ENCODE measurements at places on chromosomes 6 and 20.

DNA sequence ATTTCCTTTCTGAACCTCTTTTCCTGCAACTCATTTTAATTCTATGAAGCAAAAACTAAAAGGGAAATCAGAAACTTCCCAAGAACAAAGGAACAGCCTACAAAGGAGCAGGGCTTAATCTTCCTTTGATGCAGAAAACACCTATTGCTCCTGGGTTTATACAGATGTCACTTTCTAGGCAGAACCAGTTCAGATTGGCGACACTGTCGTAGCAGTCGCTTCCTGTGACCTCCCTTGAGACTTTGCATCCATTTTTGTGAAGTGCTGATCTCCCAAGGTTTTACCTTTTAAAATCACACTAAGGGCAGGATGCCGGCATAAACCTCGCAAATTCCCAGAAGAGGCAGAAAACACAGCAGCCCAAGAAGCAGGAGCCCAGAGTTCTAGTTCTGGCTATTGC is 40.1 kb downstream of the JAG1 start:
- DNase-seq = no peak

GRCh38 chr6:152821525-152821924 is 70.9 kb downstream of the VIP start:
- DNase-seq = no peak

DNA sequence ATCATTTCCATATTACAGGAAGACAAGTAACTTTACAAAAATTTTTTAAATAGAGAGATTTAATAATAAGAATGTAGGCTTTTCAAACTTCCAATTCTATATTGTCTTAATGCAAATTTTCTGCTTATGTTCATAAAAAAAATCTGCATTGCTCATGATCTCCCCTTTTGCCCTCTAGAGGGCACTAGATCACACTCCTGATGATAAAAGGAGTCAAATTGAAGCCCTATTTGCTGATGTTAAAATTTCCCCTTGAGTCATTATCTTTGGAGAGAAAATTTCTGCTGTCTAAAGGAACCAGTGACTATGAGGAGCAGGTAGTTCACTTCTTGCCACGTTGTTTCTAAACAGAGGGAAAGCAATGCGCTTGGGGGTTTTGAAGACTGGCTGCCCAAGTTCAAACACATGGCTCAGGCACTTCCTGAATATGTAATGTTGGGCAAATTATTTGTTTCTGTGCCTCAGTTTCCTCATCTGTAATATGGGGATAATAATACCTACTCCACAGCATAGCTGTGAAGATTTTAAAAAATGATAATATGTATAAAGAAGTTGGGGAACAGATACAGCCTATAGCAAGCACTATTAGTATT is 874.2 kb downstream of the TFAP2A start:
- DNase-seq = no peak

DNA sequence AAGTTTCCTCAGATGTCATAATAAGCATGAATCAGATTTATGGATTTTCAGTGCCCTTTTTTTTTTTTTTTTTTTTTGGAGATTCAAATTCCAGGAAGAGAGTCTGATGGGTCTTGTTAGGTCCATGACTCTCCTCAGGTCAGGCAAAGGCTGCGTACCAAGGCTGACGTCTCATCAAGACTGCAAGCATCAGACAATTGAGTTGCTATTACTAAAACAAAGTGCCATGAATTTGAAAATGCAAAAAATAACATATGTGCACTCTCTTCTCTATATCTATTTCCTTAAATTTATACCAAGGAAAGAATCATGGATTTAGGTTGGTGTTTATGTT is 134.7 kb downstream of the FAM83B start:
- DNase-seq = no peak

DNA sequence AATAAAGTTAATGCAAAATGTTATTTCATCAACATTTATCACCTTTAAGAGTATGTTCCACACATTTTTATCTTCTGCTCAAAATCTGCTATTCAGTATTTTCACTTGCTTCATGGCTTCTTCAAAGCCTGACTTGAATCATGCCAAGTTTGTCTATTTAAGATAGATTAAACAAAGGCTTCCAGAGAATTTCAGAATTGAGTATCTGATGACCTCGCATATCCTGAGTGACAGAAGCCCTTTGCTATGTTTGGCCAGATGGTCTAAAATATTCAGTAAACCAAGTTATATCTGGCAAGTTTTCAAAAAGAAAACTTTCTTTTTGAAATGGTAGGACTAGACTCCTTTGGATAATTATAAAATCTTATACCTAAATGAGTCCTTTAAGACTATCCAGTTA is 348.9 kb upstream of the KCNQ5 start:
- no peak for DNase-seq

DNA sequence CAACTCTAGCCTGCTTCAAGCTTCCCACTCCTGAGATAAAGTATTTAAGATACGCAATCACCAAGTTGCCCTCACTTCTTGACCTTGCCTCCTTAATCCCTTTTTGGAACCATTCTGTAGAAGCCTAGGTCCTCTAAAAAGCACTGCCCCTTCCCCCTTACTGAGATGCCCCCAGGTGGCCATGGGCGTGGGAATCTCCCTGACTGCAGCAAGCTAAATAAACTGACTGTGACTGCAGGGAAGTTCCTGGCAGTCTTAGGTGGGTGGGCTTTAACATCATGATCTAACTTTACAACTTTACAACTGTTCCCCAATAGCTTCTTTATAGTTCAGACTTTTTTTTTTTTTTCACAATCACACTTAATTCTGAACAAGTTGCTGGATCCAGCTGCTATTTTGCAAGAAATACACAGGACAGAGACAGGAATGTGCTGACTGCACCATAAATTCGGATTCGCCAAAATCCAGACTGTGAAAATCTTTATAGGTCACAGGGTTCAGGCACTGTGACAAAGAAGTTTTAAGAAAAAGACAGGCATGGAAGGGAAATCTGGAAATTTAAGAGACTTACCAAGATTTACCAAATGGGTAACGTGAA is 344.2 kb upstream of the SULF2 start:
- no peak for DNase-seq

All from cortex of kidney (tissue), 1 donor.